ENCODE measurements at places on chromosomes 12 and 14. TPM values are rescaled to one million over a fixed set of nuclear protein-coding genes. Genes with fewer than 3 reads are reported as not detected.

Gene CLEC12A
- total RNA-seq: 0.29 TPM

Gene PRPH
- not detected for total RNA-seq

Gene PTPRO
- total RNA-seq: 0.29 TPM

Gene PIGH
- 15.3 TPM for total RNA-seq

Gene TAS2R20
- 5.4 TPM for total RNA-seq

Gene HOXC13
- total RNA-seq: not detected

- DNase-seq: no peak
Observed at GRCh38 chr14:61034416-61035120, 53.5 kb downstream of the SLC38A6 start.

DNA sequence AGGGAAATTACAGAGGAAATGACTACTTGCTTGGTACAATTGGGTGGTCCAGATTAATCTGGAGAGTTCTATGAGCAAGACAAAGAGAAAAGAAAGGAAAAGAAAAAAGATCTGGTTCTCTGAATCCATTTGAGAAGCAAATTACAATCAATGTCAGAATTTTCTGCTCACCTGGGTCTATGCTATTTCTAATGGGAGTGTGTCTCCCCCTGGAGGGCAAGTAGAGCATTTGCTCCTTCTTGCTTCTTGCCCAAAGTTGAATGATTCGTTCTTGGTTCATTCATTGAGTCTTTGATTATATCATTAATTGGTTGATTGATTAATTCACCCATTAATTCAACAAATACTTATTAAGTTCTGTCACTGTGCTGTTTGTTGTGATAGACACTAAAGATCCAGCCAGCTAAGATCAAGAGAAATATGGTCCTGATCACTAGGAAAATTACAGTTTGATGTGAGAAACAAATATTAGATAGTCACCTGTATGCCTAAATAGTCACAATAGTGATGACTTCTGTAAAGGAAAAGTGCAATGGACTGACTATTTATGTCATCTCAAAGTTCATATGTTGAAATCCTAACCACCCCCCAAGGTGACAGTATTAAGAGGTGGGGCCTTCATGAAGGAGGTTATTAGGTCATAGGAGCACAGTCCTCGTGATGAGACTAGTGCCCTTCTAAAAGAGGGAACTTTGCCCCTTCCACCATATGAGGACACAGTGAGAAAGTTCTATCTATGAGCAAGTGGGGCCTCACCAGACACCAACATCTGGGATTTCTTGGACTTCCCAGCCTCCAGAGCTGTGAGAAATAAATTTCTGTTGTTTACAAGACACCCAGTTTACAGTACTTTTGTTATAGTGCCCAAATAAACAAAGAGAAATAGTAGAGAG lies 8.0 kb upstream of the ASB8 start:
- peak; percentile 86 for DNase-seq

DNA sequence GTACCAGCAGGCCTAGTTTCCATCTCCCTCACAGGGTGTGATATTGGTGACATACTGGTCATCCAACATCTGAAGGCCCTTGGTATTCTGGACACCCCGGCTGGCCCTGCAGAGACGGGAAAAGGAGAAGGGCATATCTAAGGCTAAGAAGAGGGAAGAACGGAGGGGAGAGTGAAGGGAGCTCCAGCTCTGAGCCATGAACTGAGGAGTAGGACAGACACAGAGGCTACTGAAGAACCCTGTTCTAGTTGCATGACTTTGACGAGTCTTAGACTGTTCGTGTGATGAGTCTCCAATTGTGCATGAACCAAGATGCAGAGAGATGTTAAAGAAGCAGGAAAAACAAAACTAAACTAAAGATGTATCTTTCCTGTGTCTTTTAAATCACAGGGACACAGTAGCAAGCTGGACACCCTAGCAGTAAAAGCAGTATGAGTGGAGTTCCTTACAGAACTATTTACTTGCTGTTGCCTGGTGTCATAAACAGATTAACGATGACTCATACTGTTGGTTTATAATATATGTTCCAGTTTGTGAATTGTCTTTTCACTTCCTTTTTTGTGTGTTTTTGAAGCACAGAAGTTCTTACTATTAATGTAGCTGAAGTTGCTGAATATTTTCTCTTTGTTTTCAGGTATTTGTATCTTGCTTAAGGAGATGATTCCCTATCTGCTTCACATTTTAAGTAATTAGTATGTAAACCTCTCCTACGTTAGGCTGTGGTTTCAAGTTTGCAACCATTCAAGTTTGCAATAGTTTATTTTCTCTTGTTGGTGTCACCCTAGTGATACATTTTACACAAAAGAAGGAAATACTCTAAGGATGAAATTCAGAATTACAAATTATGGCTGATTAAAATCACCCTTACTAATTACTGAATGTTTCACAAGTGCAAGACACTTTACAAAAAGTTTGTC lies 15.7 kb downstream of the FAR2 start:
- peak; percentile 93 for DNase-seq

- peak; percentile 73 for DNase-seq
Observed at GRCh38 chr12:77324416-77324762, 259.0 kb upstream of the E2F7 start.

DNA sequence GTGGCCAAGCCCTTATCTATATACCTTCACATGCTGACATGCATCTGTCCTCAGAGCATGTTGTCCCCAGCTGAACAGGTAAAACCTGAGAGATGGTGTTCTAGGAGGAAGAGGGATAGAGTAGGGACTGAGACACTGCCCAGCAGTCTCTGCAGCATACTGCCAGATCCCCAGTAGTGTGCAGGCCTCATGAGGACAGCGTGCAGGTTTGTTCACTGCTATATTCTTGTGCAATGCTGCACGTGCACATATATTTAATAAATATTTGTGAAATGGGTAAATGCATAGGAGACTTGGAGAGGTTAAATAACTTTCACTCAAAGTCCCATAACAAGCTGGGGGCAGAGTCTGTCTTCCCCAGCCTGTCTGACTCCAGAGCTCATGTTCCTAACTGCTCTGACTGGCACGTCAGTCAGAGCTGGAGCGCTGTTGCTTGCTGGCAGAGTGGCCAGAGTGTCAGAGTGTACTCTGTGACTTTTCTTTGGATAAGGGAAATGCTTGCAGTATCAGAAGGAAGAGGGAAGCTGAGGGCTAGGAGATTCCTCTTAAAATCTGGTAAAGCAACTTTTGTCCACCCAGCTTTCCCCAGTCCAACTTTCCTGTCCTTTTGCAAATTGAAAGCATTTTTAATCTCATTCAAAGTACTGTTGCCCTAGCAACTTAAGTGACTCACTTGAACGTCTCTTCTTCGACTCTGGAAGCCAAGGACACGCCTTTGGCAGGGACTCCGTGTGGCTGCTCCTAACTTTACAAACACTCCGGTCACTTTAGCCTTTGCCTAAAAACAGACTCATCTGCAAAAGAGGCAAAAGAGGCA lies 14.9 kb upstream of the POLR3B start:
- peak; percentile 69 for DNase-seq

DNA sequence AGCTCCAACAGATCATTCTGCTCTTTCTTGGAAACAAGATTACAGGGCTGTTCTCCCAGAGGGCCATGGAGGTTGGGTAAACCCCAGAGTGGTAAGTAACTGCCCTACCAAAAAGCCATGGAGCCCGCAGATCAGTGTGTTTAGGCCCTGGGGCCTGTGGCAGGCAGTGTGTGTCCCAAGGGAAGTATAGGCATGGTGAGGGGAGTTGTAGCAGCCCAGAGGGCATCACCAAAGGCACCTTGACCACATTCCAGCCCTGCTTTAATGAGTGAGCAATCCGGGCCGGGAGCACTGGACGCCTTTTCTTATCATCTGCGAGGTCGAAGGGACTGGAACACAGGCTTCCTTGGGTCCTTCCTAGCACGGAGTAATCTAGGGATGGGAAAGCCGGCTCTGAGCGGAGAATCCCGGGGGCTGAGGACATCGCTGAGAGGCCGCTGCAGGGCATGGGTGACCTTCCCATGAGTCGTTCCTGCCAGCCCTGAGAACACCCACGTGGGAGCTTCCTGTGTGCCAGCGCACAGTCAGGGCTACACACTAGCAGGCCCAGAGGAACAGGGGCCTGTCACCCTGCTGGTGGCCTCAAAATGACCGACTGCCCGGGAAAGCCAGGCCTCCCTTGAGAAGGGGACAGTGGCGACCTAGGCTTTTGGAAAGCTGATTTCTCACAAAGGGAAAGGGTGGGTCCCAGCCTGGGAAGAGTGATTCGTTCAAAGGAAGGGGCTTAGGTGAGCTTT lies 91.3 kb downstream of the NINJ2 start:
- peak; percentile 88 for DNase-seq

DNA sequence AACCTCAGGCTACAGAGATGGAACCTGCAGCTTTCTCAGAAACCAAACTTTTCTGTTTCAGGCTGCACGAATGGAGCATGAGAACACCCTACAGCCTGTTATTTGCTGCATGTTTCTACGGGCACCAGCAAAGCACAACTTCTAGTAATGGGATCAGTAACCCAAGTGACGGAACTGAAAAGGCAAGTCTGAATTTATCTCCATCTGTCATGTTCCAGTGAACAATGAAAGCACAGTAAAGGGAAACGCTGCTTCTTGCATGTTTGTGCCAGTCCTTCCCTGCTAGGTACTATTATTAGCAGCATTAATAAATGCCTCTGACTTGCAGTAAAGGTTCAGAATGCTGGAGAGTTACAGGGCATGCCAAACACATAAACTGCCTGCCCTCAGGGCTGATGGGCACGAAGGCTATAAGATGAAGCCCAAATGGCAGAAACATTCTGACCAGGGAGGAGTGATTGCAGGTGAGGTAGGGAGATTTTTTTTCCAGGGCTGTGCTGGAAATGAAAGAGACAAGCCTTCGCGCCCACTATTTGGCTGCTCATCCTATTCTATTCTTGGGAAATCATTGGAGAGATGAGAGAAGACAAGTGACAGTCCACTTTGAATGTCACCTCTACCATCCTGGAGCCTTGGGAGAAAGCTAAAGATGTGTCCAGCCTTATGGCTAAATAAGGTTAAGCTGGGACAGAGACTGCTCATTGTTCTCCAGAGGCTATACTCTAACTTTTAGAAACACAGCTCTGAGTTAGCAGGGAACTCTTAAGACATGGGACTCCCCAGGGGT lies 100.4 kb upstream of the PLXNC1 start:
- no peak for DNase-seq

DNA sequence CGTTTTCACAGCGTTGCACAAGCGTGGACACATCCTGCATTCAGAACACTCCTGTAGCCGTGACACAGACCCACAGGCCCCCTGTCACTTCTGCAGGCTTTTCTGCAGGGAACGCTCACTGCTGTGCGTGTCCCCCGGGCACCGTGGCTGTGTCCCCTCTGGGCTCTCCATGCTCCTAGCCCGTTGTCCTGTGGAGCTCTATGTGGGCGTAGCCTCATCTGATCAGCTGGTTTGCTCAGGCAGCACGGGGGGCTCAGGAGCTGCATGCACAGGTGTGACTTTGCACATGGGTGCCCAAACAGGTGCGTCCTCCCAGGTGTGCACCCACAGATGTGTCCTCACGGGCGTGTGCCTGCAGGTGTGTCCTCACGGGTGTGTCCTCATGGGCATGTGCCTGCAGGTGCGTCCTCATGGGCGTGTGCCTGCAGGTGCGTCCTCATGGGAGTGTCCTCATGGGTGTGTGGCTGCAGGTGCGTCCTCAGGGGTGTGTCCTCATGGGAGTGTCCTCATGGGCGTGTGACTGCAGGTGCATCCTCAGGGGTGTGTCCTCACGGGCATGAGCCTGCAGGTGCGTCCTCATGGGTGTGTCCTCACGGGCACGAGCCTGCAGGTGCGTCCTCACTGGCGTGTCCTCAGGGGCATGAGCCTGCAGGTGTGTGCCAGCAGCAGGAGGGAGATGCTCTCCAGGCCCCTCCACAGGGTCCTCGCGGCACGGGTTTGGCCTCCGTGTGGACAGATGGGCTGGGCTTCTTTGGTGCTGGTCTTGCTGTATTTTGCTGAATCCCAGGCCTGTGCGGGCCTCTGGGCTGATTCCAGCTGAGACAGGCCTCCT lies 17.5 kb downstream of the MTA1 start:
- no peak for DNase-seq

GRCh38 chr12:14911131-14911530 lies 25.5 kb upstream of the MGP start:
- no peak for DNase-seq

DNA sequence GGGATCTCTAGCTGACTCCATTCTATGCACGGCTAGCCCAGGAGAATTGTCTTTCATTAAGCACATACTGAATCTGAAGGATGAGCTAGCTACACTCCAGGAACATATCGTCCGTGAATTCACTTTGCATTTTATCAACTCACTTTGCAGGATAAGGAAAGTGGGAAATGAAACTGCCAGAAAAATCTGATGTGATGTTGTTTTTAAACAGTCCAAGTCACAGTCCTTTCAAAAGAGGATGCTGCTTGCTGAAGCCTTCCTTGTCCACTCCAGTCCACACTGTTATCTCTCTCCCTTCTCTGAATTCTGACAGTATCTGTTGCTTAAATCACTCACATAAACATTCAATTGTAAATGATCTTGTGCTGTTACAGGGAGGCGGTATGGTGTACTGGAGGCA lies 12.7 kb upstream of the TMCC3 start:
- no peak for DNase-seq

DNA sequence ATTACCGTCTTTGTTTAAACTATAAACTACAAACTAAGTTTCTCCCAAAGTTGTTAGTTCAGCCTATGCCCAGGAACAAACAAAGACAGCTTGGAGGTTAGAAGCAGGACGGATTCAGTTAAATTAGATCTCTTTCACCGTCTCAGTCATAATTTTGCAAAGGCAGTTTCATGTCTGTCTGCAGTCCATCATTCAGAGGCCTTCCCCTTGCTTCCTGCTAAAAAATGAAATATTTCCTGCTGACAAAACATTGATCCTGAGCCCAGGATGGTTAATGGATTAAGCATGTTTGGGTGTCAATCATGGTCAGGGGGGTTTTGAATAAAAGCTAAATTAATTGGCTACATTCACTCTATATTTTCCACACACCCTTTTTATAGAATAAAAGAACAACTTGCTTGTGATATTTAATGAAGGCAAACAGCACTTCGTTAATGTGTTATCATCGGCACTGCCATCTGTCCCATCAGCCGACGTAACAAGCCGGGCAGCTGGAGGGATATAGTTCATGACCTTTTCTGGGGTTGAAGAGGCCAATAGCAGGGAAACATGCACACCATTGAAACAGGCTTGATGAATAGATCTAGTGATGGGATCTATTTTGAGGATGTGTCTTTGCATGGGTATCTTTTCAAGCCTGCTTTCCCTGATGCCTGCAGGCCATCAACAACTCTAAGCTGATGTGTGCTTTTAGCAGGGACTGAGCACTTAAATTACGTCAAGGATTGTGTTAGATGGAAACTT lies 521.3 kb upstream of the TMEM132C start:
- no peak for DNase-seq

GRCh38 chr12:12887471-12887870 lies 3.9 kb upstream of the GPRC5A start:
- peak; percentile 65 for DNase-seq

- no peak for DNase-seq
Observed at GRCh38 chr14:69504775-69505174, 20.2 kb downstream of the PLEKHD1 start.

DNA sequence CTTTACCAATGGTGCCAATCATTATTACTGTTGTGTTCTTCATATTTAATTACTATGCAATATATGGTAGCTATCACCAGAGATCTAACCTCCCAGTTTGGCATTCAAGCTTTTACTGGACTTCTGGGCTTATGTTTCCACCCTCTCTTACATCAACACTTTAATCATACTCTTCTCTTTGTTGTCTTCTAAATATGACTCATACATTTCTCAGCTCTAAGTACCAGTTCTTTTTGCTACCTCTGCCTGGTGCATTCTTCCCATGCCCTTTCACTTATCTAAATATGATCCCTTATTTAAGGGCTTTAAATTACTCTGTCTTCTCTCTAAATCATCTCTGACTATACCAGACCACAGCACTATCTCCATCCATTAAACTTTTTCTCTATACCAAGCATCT lies 246.1 kb upstream of the CCDC196 start:
- DNase-seq: no peak

GRCh38 chr12:108511633-108512540 lies 3.2 kb upstream of the FICD start:
- DNase-seq: peak; percentile 89
